ENCODE measurements at places on chromosomes 5 and 9. TPM values are rescaled to one million over a fixed set of nuclear protein-coding genes. Genes with fewer than 3 reads are reported as not detected.

The ACSL6 gene
- total RNA-seq = 3.3 TPM

The TMEM174 gene
- total RNA-seq = not detected

DNA sequence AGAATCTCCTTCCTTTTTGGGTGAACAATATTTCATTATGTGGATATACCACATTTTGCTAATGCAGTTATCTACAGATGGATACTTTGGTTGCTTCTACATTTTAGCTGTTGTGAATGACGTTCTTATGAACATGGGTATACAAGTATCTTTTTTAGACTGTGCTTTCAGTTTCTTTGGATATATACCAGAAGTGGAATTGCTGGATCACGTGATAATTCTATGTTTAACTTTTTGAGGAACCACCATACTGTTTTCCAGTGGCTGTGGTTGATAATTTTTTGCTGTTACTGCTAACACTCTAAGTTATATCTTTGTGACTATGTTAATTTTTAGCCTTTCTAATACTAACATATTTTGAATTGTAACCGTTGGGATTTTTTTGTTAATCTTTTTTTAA is 12.5 kb downstream of the WDR70 start:
- H3K36me3 ChIP-seq = peaks cover 16% of the 10 kb centered on the region
- H3K27ac ChIP-seq = no peak overlapping the region
- H3K27me3 ChIP-seq = no peaks in the 10 kb centered on the region

The PCAT7 gene
- not detected for total RNA-seq

GRCh38 chr5:155915601-155916000 is 411.4 kb upstream of the SGCD start:
- H3K4me3 ChIP-seq = no peak overlapping the region
- H3K27ac ChIP-seq = no peak overlapping the region
- H3K36me3 ChIP-seq = no peaks in the 10 kb centered on the region
- peaks cover 10% of the 10 kb centered on the region for H3K27me3 ChIP-seq

DNA sequence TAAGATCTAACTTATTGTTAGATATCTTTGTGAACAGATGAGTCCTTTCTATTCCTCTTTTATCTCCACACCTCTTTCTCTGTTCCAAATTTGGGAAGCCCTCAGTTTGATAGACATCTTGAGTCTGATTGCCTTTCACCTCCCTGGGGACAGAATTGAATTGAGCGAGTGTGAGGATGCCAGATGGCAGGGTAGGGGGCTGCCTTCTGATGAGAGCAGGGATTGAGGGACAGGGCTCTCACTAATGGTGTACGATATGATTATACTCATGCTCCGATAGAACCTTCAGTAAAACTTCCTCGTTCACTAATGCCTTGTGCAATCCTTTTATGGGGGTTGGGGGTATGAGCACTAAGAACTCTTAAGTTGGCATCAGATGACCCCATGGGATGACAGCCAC is 172.1 kb upstream of the DAP start:
- H3K4me3 ChIP-seq = no peak overlapping the region
- no peak overlapping the region for H3K27ac ChIP-seq
- no peak for DNase-seq
- no peaks in the 10 kb centered on the region for H3K36me3 ChIP-seq
- no peaks in the 10 kb centered on the region for H3K4me1 ChIP-seq

GRCh38 chr5:180350711-180351465 is 2.2 kb downstream of the GFPT2 start:
- H3K36me3 ChIP-seq = no peaks in the 10 kb centered on the region
- no peak overlapping the region for H3K4me3 ChIP-seq
- H3K27me3 ChIP-seq = peaks cover 29% of the 10 kb centered on the region
- H3K4me1 ChIP-seq = peaks cover 5% of the 10 kb centered on the region
- DNase-seq = no peak

DNA sequence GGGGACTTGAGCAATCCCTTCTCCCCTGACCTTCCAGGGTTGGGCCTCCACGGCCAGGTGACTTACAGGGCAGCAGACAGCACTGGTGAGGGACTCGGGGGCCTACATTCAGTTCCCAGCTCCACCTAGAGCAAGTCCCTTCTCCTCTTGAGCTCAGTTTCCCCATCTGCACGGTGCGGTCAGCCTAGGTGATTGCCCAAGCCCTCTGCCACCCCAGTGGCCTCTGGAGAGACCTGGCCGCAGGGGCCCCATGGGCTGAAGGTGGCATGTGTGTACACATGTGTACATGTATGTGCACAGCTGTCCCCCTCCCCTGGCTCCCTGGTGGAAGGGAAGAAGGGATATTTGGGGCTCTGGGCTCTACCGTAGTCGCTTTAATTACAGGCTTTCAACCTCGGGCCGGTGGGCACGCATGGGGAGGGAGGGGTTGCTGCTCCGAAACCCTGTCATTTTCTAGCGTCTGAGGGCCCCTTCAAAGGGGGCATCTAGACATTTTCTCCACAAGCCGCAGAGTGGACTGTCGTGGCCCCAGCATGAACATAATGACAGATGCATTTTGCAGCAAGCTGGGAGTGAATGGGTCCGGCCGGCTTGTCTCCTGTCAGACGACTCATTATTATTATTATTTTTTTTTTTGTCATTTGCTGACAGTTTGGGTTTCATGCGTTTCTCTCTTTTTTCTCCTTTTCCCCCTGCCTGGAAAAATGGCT is 44.0 kb downstream of the ASS1 start:
- no peaks in the 10 kb centered on the region for H3K36me3 ChIP-seq
- no peak overlapping the region for H3K4me3 ChIP-seq
- DNase-seq = no peak
- peaks cover 15% of the 10 kb centered on the region for H3K27me3 ChIP-seq

- no peaks in the 10 kb centered on the region for H3K27me3 ChIP-seq
- H3K36me3 ChIP-seq = peaks cover 2% of the 10 kb centered on the region
- no peak overlapping the region for H3K4me3 ChIP-seq
- no peak for DNase-seq
Measured at GRCh38 chr9:105855987-105856386, 161.6 kb downstream of the TMEM38B start.

GRCh38 chr5:168740811-168741213 is 161.6 kb upstream of the PANK3 start:
- no peak overlapping the region for H3K4me3 ChIP-seq
- H3K27ac ChIP-seq = no peak overlapping the region
- H3K4me1 ChIP-seq = peaks cover 2% of the 10 kb centered on the region

The N4BP3 gene
- 33.4 TPM for total RNA-seq

The RASGEF1C gene
- total RNA-seq = not detected

The PDE8B gene
- total RNA-seq = 0.47 TPM

DNA sequence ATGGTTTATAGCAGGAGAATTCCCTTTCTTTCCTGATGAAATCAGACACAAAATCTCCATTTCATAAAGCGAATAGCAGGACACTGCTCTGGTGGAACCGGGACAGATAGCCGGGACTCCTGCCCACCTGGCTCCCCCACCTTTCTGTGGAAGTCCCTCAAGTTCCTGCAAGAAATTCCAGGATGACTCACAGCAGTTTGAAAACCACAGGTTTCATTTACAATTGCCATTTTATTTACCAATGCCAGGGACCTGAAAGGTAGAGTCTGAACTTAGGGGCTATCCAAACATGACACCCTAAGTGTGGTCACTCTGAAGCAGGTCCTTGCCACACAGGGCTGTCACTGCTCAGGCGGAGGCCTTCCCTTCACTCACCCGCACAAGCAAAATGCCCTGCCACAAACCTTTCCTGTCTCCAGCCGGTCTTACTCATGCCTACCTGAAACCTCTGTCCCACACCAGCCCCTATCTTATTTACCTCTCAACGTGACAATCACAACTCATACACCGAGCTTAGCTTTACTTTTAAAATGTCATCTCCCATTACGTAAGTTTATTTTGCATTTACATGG is 63.3 kb upstream of the TAF1L start:
- no peaks in the 10 kb centered on the region for H3K36me3 ChIP-seq
- no peaks in the 10 kb centered on the region for H3K4me1 ChIP-seq
- H3K27me3 ChIP-seq = no peaks in the 10 kb centered on the region

The GPR151 gene
- not detected for total RNA-seq

GRCh38 chr9:89588271-89588879 is 16.4 kb upstream of the GADD45G start:
- no peak overlapping the region for H3K27ac ChIP-seq
- no peaks in the 10 kb centered on the region for H3K36me3 ChIP-seq
- DNase-seq = no peak
- H3K4me1 ChIP-seq = no peaks in the 10 kb centered on the region
- peaks cover 16% of the 10 kb centered on the region for H3K27me3 ChIP-seq

DNA sequence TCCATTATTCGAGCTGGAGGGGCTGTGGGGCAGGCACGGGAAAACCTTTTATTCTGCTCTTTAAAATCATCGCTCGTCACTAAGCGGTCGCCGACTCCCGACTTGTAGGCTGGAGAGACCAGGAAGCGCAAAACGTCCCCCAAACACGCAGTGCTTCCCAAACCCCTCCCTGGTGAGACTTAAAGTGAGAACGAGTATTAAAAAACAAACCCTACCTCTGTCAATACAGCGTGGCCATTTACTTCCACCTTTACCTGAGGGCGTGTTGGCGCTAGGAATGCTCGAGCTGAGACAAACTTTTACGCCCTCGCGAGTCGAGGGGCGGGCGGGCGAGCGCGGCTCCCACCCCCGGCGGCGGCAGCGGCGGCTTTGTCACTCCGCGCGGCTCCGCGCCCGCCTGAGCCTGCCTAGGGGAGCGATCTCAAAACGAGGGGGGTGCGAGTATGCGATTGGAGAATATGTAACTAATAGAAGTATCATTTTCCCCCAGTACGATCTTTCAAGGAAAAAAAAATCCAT is at the start of gene NR2F1-AS1:
TSS of gene NR2F1-AS1 (minus strand) at position 293 of the 519 bp plus-strand sequence.
- H3K36me3 ChIP-seq = no peaks in the 10 kb centered on the region
- H3K27ac ChIP-seq = no peak within 1 kb of the TSS
- H3K27me3 ChIP-seq = peaks cover 48% of the 10 kb centered on the region
- no peak for DNase-seq

DNA sequence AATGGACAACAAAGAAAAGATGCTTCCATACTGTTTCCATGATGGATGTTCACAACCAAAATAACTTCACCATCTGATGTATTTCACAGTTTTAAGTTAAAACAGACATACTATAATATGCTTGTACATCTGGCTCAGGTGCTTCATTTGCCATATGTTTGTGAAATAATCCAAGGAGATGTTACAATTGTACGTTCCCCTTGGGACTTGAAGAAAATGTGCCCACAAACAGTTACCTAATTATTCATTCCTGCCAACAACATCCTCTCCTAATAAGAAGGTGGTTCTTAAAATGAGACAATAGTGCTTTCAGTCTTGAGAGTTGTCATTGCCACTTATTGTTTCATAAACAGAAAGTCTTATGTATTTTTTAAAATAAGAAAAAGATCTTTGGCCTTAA is 33.1 kb upstream of the SMARCA2 start:
- no peak for DNase-seq
- no peaks in the 10 kb centered on the region for H3K27me3 ChIP-seq
- no peak overlapping the region for H3K27ac ChIP-seq
- no peak overlapping the region for H3K4me3 ChIP-seq
- H3K36me3 ChIP-seq = no peaks in the 10 kb centered on the region

GRCh38 chr9:115157245-115157674 is 39.3 kb upstream of the TNC start:
- H3K4me1 ChIP-seq = peaks cover 7% of the 10 kb centered on the region
- H3K36me3 ChIP-seq = no peaks in the 10 kb centered on the region
- no peak for DNase-seq
- peaks cover 5% of the 10 kb centered on the region for H3K27me3 ChIP-seq

- H3K36me3 ChIP-seq = no peaks in the 10 kb centered on the region
- no peaks in the 10 kb centered on the region for H3K4me1 ChIP-seq
- no peak overlapping the region for H3K4me3 ChIP-seq
- DNase-seq = no peak
- no peak overlapping the region for H3K27ac ChIP-seq
Measured at GRCh38 chr9:108182950-108183381, 672.8 kb downstream of the ACTL7B start.

The LTC4S gene
- total RNA-seq = not detected

The TUSC1 gene
- 0.25 TPM for total RNA-seq

DNA sequence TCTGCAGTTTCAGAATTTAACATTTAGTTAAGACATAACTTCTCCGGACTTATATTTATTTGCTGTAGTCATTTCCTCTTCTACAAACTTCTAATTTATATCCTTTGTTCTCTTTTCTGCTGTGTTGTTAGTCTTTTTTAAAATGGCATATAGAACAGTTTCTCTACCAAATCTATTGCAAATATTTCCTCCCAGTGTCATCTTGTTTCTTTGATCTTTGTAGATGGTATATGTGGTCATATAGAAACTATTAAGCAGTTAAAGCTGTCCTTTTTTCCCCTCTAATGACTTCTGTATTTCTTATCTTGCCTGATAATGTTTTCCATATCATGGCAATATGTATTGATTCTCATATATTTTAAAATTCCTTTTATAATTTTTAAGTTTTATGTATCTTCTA is 264.5 kb downstream of the MCTP1 start:
- DNase-seq = no peak
- H3K27ac ChIP-seq = no peak overlapping the region
- no peak overlapping the region for H3K4me3 ChIP-seq
- peaks cover 4% of the 10 kb centered on the region for H3K4me1 ChIP-seq
- H3K27me3 ChIP-seq = no peaks in the 10 kb centered on the region

DNA sequence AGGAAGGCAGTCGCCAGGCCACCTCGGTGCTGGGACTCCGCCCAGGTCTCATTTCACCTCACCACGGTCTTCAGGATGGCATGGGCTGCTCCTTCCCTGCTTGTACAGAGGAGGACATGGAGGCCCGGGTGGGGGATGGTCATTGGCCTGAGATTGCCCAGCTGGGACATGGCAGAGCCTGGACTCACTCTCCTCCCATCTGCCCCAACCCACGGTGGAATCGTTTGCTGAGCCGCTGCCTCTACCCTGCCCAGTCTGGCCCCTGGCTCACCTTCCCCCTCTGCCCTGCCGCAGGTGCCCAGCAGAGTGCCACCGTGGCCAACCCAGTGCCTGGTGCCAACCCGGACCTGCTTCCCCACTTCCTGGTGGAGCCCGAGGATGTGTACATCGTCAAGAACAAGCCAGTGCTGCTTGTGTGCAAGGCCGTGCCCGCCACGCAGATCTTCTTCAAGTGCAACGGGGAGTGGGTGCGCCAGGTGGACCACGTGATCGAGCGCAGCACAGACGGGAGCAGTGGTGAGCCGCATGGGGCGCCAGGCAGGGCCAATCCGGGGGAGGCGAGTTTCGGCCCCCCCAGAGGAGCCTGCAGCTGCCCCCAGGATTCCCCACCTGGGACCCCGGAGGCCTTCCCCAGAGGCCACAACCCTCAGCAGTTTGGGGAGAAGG is 36.7 kb downstream of the HK3 start:
- peaks cover 39% of the 10 kb centered on the region for H3K27me3 ChIP-seq
- DNase-seq = no peak
- no peak overlapping the region for H3K27ac ChIP-seq
- H3K4me1 ChIP-seq = no peaks in the 10 kb centered on the region
- no peaks in the 10 kb centered on the region for H3K36me3 ChIP-seq

The ZNF300 gene
- total RNA-seq = 1.2 TPM

GRCh38 chr9:100690438-100690837 is 112.6 kb downstream of the CAVIN4 start:
- H3K36me3 ChIP-seq = no peaks in the 10 kb centered on the region
- no peak overlapping the region for H3K4me3 ChIP-seq

- DNase-seq = no peak
- no peaks in the 10 kb centered on the region for H3K36me3 ChIP-seq
- H3K27ac ChIP-seq = no peak overlapping the region
- H3K4me1 ChIP-seq = peaks cover 7% of the 10 kb centered on the region
Measured at GRCh38 chr5:53407373-53407772, 73.1 kb upstream of the FST start.

Measured in activated CD8-positive, alpha-beta T cell treated with anti-CD3 and anti-CD28 coated beads for 36 hours (primary cell).